Naive B cell (primary cell): ENCODE measurements at places on chromosomes 5 and 9. TPM values are rescaled to one million over a fixed set of nuclear protein-coding genes. Genes with fewer than 3 reads are reported as not detected.

DNA sequence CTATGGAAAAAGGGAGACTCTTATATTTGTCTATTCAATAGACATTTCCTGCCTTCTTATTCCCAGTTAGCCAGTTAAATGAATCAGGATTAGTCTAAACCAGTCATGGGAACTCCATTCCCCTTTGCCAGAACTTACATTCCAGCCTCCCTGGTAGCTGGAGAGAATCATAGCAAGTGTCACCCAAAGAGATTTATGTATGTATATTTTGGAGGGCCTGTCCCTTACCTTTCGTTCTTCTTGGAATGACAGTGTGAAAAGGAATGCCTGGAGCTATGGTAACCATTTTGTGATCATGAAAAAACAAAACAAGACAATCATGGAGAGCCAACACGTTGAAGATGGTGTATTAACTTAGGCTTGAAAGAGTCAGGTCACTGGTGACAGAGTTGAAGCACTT is 627.7 kb downstream of the CCDC171 start:
- no peaks in the 10 kb centered on the region for H3K27me3 ChIP-seq
- H3K4me1 ChIP-seq = no peaks in the 10 kb centered on the region
- H3K36me3 ChIP-seq = no peaks in the 10 kb centered on the region
- DNase-seq = no peak
- H3K27ac ChIP-seq = no peak overlapping the region
- H3K4me3 ChIP-seq = no peak overlapping the region

ZDHHC11B gene
- not detected for polyA plus RNA-seq

ZNF658 gene
- polyA plus RNA-seq = 3.0 TPM

DNA sequence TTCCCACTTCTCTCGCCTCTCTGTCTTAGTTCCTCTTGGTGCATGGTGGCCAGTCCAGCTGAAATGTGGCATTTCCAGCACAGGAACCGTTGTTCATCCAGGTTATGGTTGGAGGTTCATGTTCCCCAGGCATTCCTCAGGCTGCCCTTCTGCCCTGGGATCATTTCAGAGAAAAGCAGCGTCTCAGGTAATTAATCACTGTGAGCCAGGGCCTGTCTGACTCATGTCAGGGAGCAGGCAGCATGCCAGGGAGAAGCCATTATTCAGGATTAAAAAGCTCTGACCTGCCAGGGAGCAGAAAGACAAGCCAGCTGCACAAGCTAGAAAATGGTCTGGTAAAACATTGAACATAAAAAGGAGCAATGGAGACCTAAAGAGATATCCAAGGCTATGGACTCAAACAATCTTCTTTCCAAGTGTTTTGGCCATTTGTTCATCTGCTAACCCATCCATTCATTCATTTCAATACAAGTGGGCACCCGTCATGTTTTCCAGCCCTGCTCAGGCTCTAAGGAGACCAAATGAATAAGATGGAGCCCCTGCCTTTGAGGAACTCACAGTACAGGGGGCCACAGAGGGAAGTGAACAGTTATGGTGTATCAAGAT is 241.4 kb downstream of the DRD1 start:
- no peak for DNase-seq
- no peak overlapping the region for H3K27ac ChIP-seq
- no peak overlapping the region for H3K4me3 ChIP-seq
- no peaks in the 10 kb centered on the region for H3K4me1 ChIP-seq
- no peaks in the 10 kb centered on the region for H3K36me3 ChIP-seq

SLCO6A1 gene
- not detected for polyA plus RNA-seq

- H3K4me3 ChIP-seq = peak overlapping the region; percentile 86
- H3K4me1 ChIP-seq = peaks cover 67% of the 10 kb centered on the region
- H3K27ac ChIP-seq = peak overlapping the region; percentile 98
- no peaks in the 10 kb centered on the region for H3K27me3 ChIP-seq
- DNase-seq = peak; percentile 19
- peaks cover 24% of the 10 kb centered on the region for H3K36me3 ChIP-seq
These were observed 77.8 kb downstream of the ZCCHC7 start for GRCh38 chr9:37198039-37198729.

OCLN gene
- not detected for polyA plus RNA-seq

LCN12 gene
- not detected for polyA plus RNA-seq

KIF20A gene
- polyA plus RNA-seq = not detected
